ENCODE measurements at places on chromosomes 3 and 15.

GRCh38 chr15:76572983-76573314 lies 236.4 kb downstream of the ISL2 start:
- DNase-seq: no peak

GRCh38 chr15:57319919-57320560 lies 56.3 kb upstream of the CGNL1 start:
- peak; percentile 28 for DNase-seq

- no peak for DNase-seq
Observed at GRCh38 chr3:98980915-98981596, 79.6 kb upstream of the DCBLD2 start.

DNA sequence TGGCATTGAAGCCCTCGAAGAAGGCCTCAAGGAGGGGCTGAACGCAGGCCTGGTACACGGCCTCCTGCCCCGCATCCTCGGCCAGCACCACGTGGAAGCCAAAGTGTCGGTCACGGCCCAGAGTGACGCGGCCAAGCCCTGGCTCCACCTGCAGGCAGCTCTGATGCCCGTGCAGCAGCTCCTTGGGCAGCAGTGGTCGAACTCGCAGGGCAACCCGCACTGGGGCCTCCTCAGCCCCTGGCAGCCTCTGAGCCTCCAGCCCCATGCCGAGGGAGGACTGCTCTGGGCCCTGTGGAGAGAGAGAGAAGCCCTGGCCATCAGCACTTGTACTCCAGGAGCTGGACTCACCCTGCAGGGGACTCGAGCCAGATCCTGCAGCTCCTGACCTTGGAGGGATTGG lies 2.6 kb downstream of the KIF7 start:
- no peak for DNase-seq

GRCh38 chr3:108088146-108088545 lies 2.7 kb downstream of the CD47 start:
- DNase-seq: no peak

Measured in NCI-H1417 treated with DMSO at 0.1 percent for 48 hours (cell line).